ENCODE measurements at places on chromosomes 6 and 20.

GRCh38 chr20:32416206-32416605, 58.1 kb downstream of the ASXL1 start:
- DNase-seq = no peak

DNA sequence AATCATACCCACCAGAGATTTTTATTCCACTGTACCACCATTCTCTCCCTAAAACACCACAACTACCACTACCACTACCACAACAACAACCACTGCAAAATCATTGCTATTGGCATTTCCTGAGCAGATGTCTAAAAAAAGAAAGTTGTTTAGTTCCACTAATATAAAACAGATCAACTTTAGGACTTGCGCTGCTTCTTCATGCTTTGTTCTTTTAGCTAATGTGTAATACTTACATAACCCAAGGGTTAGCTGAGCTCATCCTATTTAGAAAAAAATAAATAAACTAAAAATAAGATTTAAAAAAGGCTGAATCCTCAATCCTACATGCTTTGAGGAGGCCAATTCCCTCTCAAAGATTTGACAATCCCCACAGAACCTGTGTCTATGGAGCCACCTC, 11.4 kb downstream of the IYD start:
- no peak for DNase-seq

GRCh38 chr6:168711049-168711640, 270.2 kb downstream of the SMOC2 start:
- no peak for DNase-seq

DNA sequence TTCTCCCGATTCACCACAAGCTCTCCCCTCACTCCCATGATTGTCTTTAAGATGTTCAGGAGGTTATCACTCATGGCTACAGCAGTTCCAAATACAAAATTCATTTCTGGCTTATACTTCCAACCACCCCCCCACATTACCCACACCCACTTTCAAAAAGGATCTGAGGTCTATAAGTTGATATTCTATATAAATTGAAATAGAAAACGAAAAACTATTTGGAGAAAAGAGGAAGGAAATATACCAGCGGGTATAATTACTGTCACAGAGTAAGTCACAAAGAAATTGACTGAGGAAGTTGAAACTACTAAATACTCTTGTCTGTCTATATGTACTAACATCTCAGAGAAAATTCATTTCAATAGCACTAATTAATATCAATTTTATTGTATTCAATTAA, 112.7 kb upstream of the TNFAIP3 start:
- DNase-seq = no peak

GRCh38 chr6:50062051-50062450, 12.3 kb upstream of the DEFB112 start:
- DNase-seq = no peak

DNA sequence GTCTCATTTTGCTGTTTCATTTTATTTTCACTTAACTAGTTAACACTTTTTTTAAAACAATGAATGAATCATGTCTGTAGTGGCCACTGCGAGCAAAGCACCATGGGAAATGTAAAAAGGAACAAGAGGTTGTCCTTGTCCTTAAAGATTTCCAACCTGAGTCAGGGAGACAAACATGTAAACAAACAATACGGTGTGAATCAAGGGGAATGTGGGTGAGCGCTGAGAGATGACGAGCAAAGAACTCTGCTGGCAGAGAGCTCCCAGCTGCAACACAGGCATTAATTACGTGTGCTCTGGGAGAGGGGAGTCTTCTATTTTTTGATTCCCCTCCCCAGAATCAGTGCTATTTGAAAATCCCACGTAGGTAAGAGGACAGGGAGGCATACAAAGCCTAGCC, 84.3 kb downstream of the ATXN1 start:
- DNase-seq = no peak
